EL (cell line): ENCODE measurements at places on chromosomes 4 and X.
A peak's percentile ranks its signal among the peaks of the same experiment; 100 is the strongest.

DNA sequence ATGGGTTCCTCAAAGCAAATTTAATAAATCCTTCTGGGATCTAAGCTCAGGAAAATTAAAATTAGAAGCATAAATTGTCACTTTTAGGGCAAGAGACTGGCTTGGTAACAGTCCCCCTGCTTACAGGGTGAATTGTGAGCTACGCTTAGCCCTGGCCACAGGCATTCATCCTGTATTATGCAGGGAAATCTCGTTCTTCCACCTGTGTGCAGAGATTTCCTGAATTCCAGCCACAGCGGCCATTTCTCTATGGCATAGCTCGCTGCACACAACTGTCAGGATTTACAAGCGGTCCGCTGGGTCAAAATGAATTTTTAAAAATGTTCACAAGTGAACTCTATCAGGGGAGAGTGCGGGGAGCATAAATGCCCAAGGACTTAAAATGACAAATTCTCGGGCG, 111.9 kb downstream of the DCTD start:
- DNase-seq = no peak

DNA sequence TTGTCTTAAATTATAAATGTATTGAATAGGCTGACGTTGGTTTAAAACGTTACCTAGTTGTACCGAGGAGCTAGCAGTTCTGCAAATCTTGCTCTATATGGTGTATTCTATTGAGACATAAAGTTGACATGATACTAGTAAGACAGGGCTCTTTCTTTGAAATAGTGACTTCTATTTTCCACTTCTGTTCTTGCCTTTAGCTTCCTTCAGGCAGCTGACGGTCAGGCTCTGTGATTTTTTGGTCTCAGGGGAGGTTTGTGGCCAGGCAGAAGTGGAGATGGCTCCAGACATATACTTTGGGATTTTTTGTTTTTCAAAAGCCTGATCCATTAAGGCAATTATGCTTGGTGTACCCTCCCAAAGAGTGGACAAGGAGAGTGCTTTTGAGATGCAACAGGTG, 95.2 kb downstream of the SLC34A2 start:
- DNase-seq = no peak

GRCh38 chrX:2498781-2499302, 1.9 kb downstream of the DHRSX start:
- DNase-seq = peak; percentile 28

- peak; percentile 51 for DNase-seq
Observed at GRCh38 chrX:40154250-40154852, 56.6 kb upstream of the BCOR start.

DNA sequence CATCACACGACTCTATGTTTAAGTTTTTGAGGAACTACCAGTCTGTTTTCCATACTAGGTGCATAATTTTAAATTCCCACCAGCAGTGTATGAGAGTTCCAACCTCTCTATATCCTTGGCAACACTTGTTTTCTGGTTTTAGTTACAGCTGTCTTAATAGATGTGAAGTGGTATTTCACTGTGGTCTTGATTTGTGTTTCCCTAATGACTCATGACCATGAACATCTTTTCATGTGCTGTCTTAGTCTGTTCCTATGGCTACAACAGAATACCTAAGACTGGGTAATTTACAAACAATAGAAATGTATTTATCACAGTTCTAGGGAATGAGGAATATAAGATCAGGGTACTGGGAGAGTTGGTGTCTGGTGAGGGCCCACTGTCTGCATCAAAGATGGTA, 51.5 kb upstream of the GPR78 start:
- peak; percentile 73 for DNase-seq

DNA sequence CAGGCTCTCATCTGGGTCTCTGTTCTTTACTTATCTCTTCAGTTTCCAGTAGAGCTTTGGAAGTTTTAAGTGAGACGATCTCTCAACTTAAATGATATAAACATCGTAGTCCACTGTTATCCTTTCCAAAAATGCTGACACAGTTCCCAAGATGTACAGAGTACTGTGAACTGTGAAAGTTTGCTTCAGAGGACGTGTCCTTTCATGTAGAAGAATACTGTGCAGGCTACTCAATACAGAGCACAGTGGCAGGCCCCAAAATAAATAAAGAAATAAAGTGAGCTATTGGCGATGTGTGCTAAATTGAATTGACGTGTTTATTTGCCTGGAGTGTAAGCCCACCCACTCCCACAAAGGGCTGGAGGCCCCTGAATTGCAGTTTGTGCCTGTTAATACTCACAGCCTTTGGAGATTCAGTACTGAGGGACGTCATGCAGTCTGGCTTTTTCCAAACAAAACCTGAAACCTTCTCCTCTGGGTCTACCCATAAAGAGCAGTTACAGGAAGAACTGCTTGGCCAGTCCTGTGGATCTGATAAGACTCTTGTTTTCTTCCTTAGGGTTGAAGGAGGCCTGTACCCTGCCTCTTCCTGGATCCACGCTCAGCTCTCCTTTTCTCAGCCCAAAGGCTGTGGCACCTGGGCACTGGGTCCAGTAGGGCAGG, 66.1 kb downstream of the SOWAHB start:
- DNase-seq = no peak

- DNase-seq = peak; percentile 79
Observed at GRCh38 chrX:10726647-10727046, 106.3 kb upstream of the MID1 start.

GRCh38 chrX:19555683-19556082, 40.4 kb upstream of the MAP3K15 start:
- no peak for DNase-seq

DNA sequence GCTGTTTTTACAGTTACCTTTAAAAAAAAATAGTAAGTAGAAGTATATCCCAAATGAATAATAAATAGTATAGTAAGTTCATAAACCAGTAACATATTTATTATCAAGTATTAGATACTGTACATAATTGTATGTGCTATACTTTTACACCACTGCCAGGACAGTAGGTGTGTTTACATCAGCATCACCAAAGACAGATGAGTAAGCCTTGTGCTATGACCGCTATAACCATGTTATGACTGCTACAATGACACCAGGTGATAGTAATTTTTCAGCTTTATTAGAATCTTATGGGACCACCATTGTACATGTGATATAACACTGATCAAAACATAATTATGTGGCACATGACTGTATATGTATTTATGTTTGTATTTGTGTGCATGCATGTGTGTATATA, 27.3 kb downstream of the PABPC4L start:
- no peak for DNase-seq

DNA sequence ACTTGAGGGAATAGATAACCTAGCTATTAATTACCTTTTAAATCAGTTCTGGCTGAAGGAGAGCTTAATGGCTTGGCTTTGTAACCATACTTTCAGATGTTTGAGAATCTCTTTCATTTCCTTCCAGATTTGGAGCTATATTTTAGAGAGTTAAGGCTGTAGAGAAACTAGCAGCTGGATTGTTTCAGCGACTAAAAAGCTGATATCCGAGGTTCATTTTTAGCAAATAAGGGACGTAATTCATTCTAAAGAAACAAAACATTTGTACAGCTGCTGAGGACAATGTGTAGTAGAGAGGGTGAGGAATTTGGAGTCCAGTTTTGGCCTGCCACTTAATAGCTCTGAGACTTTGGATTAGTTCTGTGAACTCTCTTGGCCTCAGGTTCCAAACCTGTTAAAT, 12.2 kb downstream of the OSTC start:
- DNase-seq = no peak

- no peak for DNase-seq
Observed at GRCh38 chrX:45401923-45402322, 201.2 kb upstream of the DIPK2B start.

- DNase-seq = peak; percentile 28
Observed at GRCh38 chr4:149784018-149784417, 31.6 kb downstream of the IQCM start.
